Central memory CD4-positive, alpha-beta T cell (primary cell): ENCODE measurements at places on chromosomes 4 and X.

- DNase-seq = no peak
These were observed 813 bp upstream of the APBB2 start for GRCh38 chr4:41215155-41215554.

- no peak for DNase-seq
These were observed 98.6 kb downstream of the MGST2 start for GRCh38 chr4:139764182-139764581.

- no peak for DNase-seq
These were observed 2.5 kb downstream of the NSDHL start for GRCh38 chrX:152833378-152833777.

DNA sequence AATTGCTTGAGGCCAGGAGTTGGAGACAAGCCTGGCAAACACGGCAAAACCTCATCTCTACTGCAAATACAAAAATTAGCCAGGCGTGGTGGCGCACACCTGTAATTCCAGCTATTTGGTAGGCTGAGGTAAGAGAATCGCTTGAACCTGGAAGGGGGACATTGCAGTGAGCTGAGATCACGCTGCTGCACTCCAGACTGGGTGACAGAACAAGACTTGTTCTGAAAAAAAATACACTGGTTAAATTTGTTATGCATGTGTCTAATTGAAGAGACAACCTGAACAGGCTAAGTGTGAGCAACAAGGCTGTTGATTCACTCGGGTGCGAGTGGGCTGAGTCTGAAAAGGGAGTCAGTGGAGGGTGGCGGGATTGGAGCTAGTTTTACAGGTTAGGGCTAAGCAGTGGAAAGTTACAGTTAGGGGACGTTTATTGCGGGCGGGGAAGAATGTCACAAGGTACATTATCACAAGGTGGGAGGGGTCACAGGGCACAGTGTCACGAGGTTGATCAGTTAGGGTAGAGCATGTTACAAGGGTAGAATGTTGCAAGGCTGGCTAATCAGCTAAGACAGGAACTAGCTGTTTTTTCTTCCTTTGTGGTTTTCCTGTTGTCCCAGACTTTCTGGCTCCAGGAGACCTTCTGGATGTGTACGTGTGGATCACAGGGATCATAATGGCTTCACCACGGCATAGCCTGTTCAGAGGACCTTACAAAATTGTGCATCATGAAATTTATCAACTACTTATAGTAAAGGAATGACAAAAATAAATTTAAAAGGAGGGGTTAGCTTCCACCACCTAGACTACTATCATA lies 115.8 kb downstream of the NAA11 start:
- DNase-seq = no peak

- DNase-seq = no peak
These were observed 3.6 kb downstream of the APOO start for GRCh38 chrX:23904096-23904495.

DNA sequence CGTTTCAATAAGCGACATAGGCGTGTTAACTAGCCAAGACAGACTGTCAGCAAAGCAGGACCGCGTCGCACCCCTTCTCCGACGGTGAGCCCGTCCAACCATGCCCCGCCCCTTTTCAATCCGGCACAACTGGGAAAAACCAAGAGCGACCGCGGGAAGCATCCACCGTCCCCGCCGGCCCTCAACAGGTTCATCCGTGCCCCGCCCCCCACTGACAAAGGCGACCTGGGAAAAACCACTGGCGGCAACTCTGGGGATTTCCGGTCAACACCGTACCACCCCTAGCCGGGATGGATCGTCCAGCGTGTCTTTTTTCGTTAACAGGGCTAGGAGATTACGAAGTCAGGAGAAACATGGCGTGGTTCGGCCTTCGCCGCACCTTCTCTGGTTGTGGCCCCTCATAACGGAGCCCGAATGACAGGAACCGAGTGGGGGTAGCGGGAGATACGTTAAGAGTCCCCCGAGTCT lies 377 bp downstream of the TIMM17B start:
- DNase-seq = peak; percentile 53

GRCh38 chr4:153137677-153138630 lies 66.3 kb upstream of the TRIM2 start:
- DNase-seq = no peak

GRCh38 chrX:12170755-12171154 lies 32.5 kb downstream of the FRMPD4 start:
- no peak for DNase-seq

- no peak for DNase-seq
These were observed 30.8 kb downstream of the ASB5 start for GRCh38 chr4:176238157-176238610.

DNA sequence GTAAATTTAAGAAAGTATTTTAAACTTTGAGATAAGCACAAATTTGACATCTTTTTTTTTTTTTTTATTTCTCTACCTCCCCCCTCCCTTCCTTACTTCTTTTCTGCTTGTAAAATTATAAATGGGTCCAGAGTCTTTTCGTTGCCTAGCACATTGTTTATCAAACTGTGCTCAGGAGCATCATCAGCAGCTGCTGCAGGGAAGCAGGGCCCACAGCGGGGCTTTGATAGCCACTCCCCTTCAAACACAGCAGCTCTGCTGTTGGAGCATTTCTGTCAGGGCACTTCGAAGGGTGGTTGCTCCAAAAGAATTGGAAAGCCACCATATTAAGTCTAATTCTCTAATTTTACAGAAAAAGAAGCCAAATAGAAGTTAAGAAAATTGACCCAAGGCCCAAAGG lies 588.3 kb downstream of the SPRY1 start:
- no peak for DNase-seq

- DNase-seq = no peak
These were observed 90.4 kb upstream of the VEGFC start for GRCh38 chr4:176883108-176883550.

GRCh38 chr4:141240671-141241070 lies 20.0 kb downstream of the ZNF330 start:
- DNase-seq = no peak

GRCh38 chr4:22532896-22533295 lies 17.0 kb upstream of the ADGRA3 start:
- DNase-seq = no peak

DNA sequence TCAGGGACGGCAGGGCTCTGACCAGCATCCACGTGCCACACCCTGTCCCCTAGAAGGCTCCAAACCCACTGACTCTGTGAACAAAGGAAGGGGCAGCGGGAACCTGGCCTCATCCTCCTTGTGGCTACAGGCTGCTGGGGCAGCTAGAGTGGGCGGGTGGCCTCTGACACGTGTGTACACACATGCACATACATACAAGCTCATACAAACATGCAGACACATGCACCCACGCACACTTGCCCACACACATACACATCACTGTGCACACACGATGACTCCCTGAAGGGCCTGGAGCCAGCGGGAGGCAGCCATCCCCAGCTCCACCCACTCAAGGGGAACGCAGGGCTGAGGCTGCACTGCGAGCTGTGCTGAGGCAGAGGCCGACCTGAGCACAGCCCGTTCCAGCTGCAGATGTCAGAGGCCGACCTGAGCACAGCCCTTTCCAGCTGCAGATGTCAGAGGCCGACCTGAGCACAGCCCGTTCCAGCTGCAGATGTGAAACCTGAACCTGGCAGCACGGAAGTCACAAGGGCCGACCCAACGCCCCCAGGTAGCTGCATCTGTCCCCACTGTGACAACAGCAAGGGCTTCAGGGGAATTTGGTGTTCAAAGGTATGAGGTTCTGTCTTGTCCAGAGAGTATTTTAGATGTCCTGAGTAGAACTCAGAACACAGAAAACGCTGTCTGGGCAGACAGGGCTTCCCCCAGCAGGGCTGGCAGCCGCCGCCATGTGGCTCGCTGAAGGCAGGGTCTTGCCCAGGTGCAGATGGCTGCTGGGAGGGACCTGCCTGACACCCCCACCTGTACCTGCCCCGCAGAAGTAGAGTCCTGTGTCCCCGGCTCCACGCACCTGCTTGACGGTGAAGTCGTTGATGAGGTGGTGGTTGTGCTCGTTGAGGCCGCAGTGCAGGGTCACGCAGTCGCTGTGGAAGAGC lies 33.5 kb downstream of the CTBP1 start:
- no peak for DNase-seq

GRCh38 chr4:156615066-156615531 lies 356.5 kb downstream of the PDGFC start:
- DNase-seq = no peak

DNA sequence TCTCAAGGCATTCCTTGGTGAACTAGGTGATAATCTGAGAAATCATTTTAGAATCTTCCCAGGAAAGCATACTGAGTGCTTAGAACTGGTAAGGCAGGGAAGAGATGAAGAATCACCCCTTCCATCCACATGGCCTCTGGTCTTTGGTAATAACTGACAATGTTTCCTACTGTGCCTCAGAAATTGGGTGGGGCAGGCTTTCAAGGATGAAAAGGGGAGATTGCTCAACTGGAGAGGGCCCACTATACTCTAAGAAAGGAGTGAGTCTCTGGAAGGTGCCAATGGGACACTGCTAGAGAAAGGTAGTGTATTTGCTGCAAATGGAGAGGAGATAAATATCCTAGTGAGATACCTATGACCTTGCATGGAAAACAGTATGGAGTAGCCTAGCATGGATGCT lies 135.0 kb upstream of the SCML1 start:
- no peak for DNase-seq

DNA sequence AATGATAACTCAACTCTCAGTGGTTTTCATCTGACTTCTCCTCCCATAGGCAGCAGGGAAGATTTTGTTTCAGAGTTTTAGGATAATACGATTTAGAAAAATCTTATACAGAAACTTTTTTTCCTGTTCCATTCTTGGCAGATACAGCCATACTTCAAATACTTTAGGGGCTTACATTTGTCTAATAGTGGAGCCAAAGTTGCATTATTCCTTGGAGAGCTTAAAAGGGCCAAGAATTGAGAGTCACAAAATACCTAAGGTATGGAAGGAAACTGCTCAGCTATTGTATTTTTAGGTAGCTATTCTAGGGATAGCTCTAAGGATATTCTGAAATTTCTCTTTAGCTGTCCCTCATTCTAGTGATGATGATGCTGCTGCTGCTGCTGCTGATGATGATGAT lies 132.9 kb upstream of the PTCHD1 start:
- no peak for DNase-seq

GRCh38 chr4:85565761-85566480 lies 91.0 kb downstream of the ARHGAP24 start:
- DNase-seq = no peak

DNA sequence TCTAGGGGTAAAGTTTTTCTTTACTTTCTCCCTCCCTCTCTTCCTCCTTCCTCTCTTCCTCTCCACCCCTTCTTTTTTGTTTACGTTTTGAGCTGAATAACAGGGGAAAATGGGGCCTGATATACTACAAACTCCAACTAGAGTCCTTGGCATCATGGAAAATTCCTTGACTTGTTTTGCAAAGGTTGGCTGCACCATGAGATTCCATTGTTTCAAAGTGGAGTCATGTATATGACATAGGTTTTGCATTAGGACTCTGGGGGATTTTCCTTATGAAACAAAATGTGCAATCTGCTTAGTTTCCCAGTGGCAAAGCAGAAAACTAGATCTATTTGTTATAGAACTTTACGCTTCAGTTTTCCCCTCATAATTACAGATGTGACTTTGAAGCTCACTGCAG lies 233.5 kb upstream of the PGRMC2 start:
- no peak for DNase-seq

DNA sequence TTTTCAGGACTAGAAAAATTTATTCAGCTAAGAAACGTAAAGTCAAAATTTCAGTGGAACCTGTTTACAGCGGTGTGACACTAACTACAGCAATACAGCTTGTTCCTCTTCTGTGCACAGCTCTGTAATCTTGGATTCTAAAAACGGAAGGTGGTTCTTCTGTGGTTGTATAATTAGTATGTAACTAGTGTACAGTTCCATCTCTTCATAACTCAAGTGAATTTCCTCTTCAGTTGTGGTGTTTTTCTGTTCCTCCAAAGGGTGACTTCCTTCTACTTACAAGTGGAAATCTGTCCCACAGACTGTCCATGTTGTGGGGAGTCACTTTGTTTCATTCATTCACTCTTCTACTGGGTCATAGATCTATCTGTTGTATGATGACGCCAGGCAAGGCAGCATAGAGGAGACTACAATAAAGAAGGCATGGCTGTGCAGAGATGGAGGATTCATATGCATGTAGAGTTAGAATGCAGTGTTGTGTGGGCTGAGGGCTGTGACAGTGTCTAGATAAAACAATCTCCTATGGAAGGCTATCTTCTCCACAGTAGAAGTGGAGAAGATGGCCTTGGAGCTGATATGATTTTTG lies 5.4 kb downstream of the DAPP1 start:
- no peak for DNase-seq

DNA sequence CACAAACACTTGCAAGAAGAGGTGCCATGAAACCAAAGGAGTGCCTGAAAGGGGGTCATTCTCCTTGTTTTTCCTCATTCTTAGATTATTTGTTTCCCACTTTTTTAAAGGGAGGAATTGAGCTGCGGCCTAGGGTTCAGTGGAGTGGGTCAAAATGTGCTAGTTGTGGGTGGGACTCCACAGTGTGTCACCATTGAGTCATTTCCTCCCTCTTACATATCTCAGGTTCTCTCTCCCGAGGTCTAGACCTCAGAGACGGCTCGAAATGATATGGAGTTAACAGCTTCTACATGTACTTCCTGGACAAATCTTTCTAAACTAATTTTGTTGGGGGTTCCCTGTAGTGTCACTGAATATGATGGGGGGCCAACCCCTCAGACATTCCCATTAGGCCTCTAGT lies 328.4 kb upstream of the SPANXN1 start:
- DNase-seq = no peak

DNA sequence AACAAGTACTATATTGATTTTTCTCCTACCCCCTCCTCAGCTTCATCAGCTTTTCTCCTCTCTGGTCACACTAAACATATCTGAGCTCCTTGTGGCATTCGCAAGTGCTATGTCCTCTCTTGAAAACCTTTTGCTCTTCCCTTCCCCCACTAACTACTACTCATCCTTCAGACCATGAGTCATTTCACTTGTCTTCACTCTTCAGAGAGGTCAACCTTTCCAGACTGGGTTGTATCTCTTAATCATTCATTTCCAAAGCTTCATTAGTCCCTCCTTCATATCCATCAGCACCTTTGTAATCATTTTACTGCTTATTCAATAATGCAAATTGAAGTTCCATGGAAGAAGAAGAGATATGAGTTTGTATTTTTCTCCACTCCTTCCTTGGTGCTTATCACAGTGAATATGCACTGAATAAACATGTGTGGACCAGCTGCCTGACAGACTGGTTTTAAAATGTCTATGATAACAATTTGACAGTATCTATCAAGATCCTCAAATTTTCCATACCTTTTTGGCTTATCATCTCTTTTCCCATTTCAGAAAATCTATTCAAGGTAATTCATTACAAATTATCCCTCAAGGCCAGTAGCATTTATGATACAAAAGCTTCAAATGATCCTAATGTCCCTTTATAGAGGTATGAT lies 28.4 kb downstream of the DDX60L start:
- DNase-seq = no peak

GRCh38 chrX:54301516-54301915 lies 56.3 kb downstream of the WNK3 start:
- no peak for DNase-seq

- DNase-seq = no peak
These were observed 146.4 kb downstream of the PALLD start for GRCh38 chr4:168643111-168643795.

GRCh38 chrX:129842510-129843208 lies 1.0 kb downstream of the ZDHHC9 start:
- no peak for DNase-seq
